ENCODE measurements at places on chromosomes 2 and 18. TPM values are rescaled to one million over a fixed set of nuclear protein-coding genes. Genes with fewer than 3 reads are reported as not detected.

The PAX3 gene
- 0.41 TPM for total RNA-seq

The SERPINB4 gene
- total RNA-seq: not detected

The CNRIP1 gene
- 5.2 TPM for total RNA-seq

The MTCL1 gene
- 24.7 TPM for total RNA-seq

The CCBE1 gene
- total RNA-seq: 71.1 TPM

The CLK1 gene
- 101 TPM for total RNA-seq

The CENPA gene
- 8.8 TPM for total RNA-seq

The PPP1R1C gene
- 5.8 TPM for total RNA-seq

The GCKR gene
- total RNA-seq: not detected

The VIT gene
- 0.78 TPM for total RNA-seq

The RNF152 gene
- 28.6 TPM for total RNA-seq

The EGR4 gene
- 0.36 TPM for total RNA-seq

The SPATA3 gene
- not detected for total RNA-seq

The ST8SIA3 gene
- not detected for total RNA-seq

The DSG1 gene
- 0.09 TPM for total RNA-seq

The RIOK3 gene
- total RNA-seq: 42.0 TPM

The LYG1 gene
- total RNA-seq: 2.2 TPM

The PSMA8 gene
- not detected for total RNA-seq

The SP140 gene
- 0.54 TPM for total RNA-seq

The GPD2 gene
- 19.0 TPM for total RNA-seq

The DSG2 gene
- 98.0 TPM for total RNA-seq

The TACR1 gene
- total RNA-seq: 0.09 TPM
